ENCODE measurements at places on chromosomes 5 and 9. TPM values are rescaled to one million over a fixed set of nuclear protein-coding genes. Genes with fewer than 3 reads are reported as not detected.
A peak's percentile ranks its signal among the peaks of the same experiment; 100 is the strongest.

DNA sequence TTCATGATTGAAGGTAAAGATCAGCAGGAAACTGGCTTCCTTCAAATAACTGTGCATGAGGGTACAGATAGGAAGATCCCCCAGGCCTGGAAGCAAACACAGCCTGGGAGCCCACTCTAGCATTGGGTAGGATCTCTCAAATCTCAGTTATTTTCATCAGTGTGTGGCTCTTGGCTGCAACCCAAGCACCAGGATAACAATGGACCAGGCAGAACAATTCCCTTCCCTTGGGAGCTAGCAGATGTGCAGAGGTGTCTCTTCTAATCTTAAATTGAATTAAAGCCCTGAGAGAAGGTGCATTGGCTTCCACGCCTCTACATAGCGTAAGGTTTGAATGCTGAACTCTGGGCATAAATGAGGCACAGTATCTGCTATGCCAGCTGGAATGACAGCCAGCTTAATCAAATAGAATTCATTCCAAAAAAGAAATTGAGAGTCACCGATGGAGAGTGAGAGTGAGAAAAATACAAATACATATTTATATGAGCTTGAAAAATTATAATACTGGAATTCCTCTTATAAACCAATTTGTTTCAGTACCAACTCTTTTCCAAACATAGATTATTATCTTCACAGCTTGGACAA is 957.3 kb downstream of the CDH12 start:
- H3K4me3 ChIP-seq, result no peak overlapping the region
- no peak overlapping the region for H3K27ac ChIP-seq
- no peaks in the 10 kb centered on the region for H3K36me3 ChIP-seq
- H3K27me3 ChIP-seq, result no peaks in the 10 kb centered on the region

DNA sequence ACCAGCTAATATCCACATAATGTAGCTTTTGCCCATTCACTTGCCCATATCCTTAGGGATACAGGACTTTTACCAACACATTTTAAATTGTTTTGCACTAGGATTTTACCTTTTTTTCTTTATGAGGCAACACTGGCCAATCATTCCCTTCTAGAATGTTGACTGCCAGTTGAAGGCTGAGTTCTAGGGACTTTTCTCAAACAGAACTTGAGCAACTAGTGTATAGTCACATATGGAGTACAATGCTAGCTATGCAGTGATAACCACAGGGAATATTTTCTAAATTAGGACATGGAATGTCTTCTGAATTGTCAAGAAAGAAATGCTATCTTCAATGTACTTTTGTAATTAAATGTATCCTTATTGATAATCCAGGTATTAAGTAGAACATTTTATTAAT is 133.6 kb downstream of the OXCT1 start:
- H3K27ac ChIP-seq, result no peak overlapping the region
- peak; percentile 62 for DNase-seq
- no peaks in the 10 kb centered on the region for H3K27me3 ChIP-seq

Gene KCNN2
- total RNA-seq, result 2.2 TPM

GRCh38 chr5:170144286-170145023 is 38.8 kb downstream of the FOXI1 start:
- no peak for DNase-seq
- H3K4me3 ChIP-seq, result no peak overlapping the region
- H3K27me3 ChIP-seq, result no peaks in the 10 kb centered on the region
- H3K36me3 ChIP-seq, result no peaks in the 10 kb centered on the region

- H3K4me1 ChIP-seq, result no peaks in the 10 kb centered on the region
- H3K4me3 ChIP-seq, result no peak overlapping the region
These were observed 157.9 kb downstream of the NFIB start for GRCh38 chr9:14156046-14156445.

Measured in IMR-90 (cell line).